ENCODE measurements at places on chromosomes 6 and 20. TPM values are rescaled to one million over a fixed set of nuclear protein-coding genes. Genes with fewer than 3 reads are reported as not detected.

DNA sequence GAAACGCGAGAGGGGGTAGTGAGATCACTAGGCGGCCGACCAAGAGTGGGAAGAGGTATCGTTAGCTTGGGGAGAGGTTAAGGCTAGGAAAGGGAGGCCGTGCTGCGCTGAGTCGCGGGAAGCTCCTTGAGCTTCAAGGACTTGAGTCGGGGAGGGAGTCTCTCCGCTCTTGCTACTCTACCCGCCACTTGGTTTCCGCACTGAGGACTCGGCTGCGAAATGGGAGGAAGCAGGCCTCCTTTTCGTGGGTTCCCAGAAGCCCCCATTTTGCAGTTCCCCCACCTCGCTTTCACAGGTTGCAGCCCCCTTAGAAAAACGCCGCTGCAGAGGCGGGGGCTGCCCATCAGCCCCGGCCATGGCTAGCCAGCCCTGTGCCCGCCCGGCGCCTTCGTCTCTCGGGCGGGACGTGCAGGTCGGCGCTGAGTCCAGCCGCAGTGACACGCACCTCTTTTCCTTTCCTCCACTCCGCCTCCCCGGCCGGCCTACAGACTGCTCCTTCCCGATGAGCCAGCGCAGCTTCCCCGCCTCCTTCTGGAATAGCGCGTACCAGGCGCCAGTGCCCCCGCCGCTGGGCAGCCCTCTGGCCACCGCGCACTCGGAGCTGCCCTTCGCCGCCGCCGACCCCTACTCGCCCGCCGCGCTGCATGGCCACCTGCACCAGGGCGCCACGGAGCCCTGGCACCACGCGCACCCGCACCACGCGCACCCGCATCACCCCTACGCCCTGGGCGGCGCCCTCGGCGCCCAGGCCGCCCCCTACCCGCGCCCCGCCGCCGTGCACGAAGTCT lies 4.9 kb downstream of the VGLL2 start:
- peaks cover under 1% of the 10 kb centered on the region for H3K4me1 ChIP-seq
- no peak overlapping the region for H3K4me3 ChIP-seq
- DNase-seq, result no peak
- H3K27me3 ChIP-seq, result peaks cover 48% of the 10 kb centered on the region

DNA sequence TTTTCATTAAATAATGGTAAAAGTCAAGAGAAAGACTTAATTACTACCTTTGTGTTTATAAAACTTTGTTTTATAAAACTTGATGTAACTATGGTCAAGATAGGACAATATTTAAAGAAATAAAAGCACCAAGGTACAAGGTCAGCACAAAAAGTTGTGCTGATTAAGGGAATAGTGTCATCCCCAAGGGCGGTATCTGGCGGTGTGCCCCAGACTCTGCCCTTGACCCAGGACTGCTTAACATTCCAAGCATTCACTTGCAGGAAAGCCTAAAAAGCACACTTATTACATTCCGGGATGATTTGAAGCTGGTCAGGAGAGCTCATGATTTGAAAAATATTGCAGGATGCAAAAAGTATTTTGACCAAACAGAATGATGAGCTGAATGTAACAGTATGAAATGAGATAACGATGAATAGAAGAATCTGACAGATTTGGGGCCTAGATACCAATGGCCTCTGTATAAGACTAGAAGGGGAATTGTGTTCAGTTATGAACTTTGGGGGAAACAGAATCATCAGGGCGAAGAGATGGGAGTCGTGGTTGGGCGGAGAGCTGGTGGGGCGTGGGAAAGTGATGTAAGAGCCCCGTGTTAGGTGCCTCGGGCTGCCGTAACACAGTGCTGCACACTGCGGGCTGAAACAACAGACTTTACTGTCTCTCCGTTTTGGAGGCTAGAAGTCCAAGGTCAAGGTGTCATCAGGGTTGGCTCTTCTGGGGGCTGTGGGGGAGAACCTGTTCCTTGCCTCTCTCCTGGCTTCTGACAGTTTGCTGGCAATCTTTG lies 77.2 kb downstream of the CDC5L start:
- H3K27me3 ChIP-seq, result no peaks in the 10 kb centered on the region
- no peak overlapping the region for H3K4me3 ChIP-seq
- no peak for DNase-seq
- no peaks in the 10 kb centered on the region for H3K4me1 ChIP-seq

- no peak for DNase-seq
- H3K27ac ChIP-seq, result no peak overlapping the region
- H3K4me1 ChIP-seq, result no peaks in the 10 kb centered on the region
- no peak overlapping the region for H3K4me3 ChIP-seq
- H3K36me3 ChIP-seq, result peaks cover 40% of the 10 kb centered on the region
- H3K27me3 ChIP-seq, result no peaks in the 10 kb centered on the region
Observed at GRCh38 chr6:106662458-106662857, 33.1 kb downstream of the QRSL1 start.

- peak overlapping the region; percentile 69 for H3K27ac ChIP-seq
- no peaks in the 10 kb centered on the region for H3K36me3 ChIP-seq
- peak overlapping the region; percentile 33 for H3K4me3 ChIP-seq
- no peak for DNase-seq
Observed at GRCh38 chr6:25181350-25181724, 97.8 kb upstream of the CARMIL1 start.

NR2E1 gene
- total RNA-seq, result not detected

- H3K36me3 ChIP-seq, result no peaks in the 10 kb centered on the region
- H3K27me3 ChIP-seq, result no peaks in the 10 kb centered on the region
- no peak overlapping the region for H3K27ac ChIP-seq
- H3K4me1 ChIP-seq, result no peaks in the 10 kb centered on the region
- H3K4me3 ChIP-seq, result no peak overlapping the region
Observed at GRCh38 chr6:153898360-153899059, 140.5 kb upstream of the OPRM1 start.
